ENCODE measurements at places on chromosomes 7 and 10.

DNA sequence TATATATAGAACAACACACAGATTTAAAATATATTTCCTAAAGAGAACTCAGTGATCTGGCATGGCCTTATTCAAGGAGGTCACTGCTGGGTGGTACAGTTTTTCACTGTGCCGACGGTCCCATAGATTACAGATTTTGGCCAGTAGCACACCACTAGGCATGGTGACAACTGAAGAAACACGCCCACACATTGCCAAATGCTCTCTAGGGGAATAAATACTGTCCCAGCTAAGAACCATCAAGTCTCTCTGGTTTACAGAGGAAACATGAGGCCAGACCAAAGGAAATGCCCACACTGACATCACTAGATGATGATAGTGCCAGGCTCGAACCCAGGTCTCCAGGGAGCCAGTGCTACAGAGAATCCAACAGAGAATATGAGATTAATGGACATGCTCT lies 316.8 kb downstream of the ELMO1 start:
- no peak for DNase-seq

DNA sequence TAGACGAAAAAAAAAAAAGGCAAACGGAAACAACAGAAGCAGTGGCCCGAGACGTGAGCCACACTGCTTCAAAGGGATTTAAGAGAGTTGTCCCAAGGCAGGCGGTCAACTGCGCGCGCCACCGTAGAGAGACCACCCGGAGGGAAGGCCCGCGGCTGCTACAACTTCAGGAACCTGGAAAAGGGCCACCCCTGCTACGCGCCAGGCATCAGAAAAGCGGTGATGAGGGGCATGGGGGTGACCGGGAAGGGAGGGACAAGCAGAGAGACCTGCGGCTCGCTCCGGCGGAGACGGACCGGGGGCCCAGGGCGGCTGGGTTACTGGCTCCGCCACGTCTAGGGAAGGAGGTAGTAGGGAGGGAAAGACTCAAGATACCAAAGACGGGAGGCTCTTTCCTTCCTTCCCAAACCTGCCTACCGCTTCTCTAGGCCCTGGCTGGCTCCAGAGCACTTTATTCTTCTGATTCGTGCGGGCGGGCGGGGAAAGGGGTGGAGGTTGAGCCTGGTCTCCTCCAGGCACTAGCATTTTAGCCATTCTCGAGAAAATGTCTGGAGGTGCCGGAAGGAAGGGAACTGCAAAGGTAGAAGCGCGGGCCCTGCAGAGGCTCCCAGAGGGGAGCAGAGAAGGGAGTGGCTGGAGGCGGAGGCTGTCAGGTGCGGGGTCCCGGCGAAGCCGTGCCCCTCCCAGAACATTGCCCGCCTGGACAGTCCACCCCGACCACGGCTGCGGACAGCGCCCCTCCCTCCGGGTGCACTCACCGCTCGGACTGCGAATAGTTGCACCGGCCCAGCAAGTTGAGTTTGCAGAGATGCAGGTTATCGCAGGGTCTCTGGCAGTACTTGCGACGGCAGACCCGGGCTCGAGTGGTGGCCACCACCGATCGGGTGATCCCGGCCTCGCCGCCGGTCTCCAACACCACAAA lies 993 bp downstream of the ZC3HAV1 start:
- peak; percentile 57 for DNase-seq

GRCh38 chr7:7329326-7329725 lies 147.0 kb downstream of the C1GALT1 start:
- no peak for DNase-seq

GRCh38 chr10:30722956-30723620 lies 93.5 kb upstream of the LYZL2 start:
- no peak for DNase-seq

DNA sequence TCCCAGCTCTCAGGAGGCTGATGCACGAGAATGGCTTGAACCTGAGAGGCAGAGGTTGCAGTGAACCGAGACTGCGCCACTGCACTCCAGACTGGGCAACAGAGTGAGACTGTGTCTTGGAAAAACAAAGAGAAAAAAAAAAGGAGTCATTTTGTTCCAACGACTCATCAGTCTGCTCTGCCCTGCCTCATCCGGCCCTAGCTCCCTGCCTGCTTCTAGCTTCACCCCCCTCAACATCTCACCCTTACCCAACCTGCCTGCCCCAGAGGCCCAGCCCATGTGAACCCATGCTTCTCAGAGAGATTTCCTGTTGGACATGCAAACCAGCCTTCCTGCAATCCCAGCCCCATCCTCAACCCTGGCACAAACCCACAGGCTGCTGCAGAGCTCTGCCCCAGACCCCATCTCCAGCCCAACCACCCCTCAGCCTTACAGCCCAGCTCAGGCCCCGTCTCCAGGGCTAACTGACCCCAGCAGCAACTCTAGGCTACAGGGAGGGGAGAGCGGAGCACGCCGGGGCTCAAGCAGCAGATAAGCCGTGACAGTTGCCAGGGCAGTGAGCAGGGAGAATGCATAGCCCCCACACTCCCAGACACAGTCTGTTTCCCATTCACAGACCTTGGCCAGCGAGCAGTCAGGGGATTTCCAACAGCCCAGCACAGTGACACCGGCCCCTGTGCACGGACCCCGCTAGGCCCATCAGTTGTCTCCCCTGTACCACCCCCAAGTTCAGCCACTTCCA lies 86.0 kb upstream of the KCTD7 start:
- DNase-seq: no peak

DNA sequence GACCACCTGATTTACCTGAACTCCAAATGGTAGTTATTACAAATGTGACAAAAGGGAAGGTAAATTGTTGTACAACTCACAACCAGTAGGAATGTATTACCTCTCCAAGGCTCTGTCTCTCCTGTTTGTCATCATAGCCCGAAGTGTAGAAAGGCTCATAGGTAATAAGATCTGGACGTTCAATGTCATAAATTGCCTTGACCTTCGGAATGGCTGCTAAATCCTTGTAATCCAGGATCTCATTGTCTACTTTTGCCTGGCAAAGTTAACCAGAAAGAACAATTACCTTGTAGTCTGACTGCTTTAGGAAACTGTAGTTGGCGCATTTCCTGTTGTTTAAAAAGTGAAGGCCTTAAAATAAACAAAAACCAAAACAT lies 68.6 kb upstream of the AFAP1L2 start:
- DNase-seq: no peak

GRCh38 chr10:18333621-18334020 lies 193.4 kb downstream of the CACNB2 start:
- no peak for DNase-seq

DNA sequence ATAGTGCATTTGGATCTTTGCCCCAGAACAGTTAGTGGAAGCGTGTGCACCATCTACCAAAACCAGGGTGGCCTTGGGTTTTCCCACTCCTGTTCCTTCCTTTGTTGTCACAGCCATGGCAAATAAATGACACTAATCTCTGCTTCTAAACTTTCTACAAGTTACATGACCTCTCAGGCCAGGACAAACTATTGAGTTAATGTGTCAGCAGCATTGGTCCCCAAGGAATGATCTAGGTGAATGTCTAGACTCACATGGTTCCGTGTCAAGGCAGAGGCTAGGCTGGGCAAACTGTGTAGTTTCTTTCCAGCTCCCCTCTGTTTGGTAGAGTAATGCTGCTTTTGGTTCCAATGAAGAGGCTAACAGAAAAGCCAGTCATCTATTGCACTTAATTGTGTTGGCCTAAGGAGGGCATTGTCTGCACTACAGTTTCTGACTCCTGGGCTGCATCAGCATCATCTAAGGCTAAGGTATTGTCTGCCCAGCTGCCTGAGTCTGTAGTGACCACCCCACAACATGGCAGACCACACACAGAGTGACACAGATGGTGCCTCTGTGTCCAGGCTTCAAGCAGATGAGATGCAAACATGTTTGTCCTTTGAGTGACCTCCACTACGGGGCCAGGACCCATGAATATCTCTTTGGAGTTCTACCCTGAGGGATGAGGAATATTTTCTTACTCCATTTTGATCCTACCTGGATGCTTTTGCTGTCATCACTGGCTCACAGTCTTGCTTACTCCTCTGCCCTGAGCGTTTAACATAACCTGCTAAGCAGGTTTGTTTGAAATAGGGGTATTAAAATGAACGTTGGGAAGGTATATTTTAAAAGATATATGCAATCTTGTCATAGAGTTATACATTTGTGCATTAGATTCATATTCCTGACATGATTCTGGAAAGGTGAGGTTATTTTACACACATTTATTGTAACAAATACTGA lies 1.7 kb downstream of the CYP3A4 start:
- DNase-seq: no peak

DNA sequence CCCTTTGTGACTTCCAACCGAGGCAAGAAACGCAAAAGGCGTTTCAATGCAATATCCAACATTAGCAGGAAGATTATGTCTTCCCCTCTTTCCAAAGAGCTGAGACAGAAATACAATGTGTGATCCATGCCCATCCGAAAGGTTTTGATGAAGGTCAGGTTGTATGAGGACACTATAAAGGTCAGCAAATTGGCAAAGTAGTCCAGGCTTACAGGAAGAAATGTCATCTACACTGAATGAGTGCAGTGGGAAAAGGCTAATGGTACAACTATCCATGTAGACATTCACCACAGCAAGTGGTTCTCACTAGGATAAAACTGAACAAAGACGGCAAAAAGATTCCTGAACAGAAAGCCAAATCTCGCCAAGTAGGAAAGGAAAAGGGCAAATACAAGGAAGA lies 27.8 kb upstream of the DNA2 start:
- DNase-seq: no peak

DNA sequence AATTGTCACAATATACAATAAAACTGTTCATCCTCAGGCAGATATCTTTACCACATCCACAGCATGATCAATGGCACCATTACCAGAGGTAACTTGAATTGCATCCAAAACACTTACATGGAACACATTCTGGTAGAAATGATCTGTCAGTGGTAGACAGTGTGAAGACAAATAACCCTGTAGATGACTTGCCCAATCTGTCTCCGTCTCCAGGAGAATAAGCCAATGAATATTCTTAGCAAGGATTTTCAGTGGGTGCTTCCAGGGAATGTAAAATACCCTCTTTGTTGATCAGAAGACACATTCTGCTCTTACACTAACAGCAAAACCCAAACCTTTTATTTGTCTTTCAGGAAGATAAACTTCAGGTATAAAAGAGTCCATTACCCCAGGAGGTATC lies 43.8 kb downstream of the VWC2 start:
- no peak for DNase-seq

- DNase-seq: no peak
These were observed 87.0 kb downstream of the CDK6 start for GRCh38 chr7:92749327-92749755.

- DNase-seq: no peak
These were observed 1.1 kb upstream of the MTPAP start for GRCh38 chr10:30349967-30350735.

GRCh38 chr7:70940597-70940996 lies 191.3 kb upstream of the GALNT17 start:
- no peak for DNase-seq

GRCh38 chr7:106466867-106467266 lies 182.1 kb upstream of the NAMPT start:
- DNase-seq: no peak

DNA sequence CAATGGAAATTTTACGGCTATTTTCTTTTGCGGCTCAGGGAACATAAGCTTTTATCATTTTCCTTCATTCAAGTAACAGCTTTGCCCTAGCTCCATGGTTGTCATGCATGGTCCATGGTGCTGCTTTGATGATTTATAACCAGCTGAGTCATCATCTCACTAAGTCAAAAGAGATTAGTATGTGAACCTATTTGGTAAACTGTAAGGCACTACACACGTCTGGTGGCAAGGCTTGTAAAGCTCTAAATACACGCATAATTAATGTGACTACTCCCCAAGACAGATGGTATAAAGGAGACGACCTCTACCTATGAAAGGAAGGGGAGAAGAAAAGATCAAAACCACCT lies 340.2 kb downstream of the KCNMA1 start:
- DNase-seq: no peak

GRCh38 chr7:25196132-25196896 lies 32.0 kb downstream of the NPVF start:
- DNase-seq: no peak

GRCh38 chr7:151518105-151518946 lies 1.4 kb downstream of the RHEB start:
- peak; percentile 74 for DNase-seq

- DNase-seq: peak; percentile 57
These were observed 136.0 kb downstream of the KIF20B start for GRCh38 chr10:89837165-89838043.

DNA sequence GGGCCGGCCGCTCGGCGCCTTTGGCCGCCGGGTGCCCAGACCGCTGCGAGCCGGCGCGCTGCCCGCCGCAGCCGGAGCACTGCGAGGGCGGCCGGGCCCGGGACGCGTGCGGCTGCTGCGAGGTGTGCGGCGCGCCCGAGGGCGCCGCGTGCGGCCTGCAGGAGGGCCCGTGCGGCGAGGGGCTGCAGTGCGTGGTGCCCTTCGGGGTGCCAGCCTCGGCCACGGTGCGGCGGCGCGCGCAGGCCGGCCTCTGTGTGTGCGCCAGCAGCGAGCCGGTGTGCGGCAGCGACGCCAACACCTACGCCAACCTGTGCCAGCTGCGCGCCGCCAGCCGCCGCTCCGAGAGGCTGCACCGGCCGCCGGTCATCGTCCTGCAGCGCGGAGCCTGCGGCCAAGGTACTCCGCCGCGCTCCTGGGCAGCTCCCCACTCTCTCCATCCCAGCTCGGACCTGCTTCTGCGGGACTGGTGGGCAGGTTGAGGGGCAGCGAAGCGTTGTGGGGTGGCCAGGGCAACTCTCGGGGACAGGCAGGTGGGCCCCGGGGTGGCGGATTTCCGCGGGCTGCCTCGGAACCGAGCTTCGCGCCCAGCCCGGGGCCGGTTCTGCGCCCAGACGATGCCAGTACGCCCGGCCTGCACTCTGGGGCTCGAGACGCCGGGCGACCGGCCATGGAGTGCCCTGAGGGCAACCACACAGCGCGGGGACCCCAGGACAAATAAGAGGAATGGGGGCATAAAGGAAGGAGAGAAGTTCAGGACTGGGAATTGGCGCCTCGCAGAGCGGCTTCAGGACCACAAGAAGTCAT lies 578 bp downstream of the HTRA1 start:
- DNase-seq: no peak

DNA sequence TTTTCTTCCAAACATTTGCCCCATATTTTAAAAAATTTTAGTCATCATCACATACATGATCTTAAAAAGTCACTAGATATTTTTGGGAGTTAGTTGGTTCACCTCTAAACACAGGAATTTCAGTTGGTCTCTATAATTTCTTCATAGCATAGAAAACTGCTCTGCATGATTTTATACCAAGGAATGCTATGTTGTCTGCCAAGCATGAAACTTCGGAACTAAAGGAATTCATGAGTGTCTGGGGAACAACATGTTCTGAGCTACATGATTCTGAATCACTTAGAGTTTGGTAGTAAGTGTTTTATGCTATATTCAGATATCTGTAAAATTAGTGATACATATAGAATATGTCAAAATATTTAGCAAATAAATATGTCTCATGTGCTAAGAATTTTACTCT lies 957.8 kb downstream of the GATA3 start:
- no peak for DNase-seq
